EL (cell line): ENCODE measurements at places on chromosomes 7 and 10.

GRCh38 chr10:61628875-61629513 is 33.7 kb upstream of the CABCOCO1 start:
- peak; percentile 96 for DNase-seq

- DNase-seq, result no peak
Observed at GRCh38 chr7:40489844-40490602, 355.2 kb downstream of the SUGCT start.

DNA sequence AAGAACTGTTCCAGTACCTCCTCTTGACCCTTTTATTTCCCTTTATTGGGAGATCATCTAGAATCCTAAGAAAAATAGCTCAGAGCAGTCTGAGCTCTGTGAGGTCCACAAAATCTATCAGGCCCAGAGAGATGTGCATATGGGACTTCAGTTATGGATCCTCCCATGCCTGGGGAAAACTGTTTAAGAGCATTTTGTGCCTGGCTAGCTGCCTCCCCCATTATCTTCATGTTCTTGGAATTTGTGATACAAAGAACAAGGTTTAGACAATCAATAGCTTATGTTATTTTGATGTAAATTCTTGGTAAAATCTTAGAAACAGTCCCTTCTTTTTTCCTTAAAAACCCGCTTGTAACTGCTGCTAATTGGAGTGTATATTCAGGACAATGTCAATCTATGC is 75.2 kb downstream of the USP6NL start:
- no peak for DNase-seq

DNA sequence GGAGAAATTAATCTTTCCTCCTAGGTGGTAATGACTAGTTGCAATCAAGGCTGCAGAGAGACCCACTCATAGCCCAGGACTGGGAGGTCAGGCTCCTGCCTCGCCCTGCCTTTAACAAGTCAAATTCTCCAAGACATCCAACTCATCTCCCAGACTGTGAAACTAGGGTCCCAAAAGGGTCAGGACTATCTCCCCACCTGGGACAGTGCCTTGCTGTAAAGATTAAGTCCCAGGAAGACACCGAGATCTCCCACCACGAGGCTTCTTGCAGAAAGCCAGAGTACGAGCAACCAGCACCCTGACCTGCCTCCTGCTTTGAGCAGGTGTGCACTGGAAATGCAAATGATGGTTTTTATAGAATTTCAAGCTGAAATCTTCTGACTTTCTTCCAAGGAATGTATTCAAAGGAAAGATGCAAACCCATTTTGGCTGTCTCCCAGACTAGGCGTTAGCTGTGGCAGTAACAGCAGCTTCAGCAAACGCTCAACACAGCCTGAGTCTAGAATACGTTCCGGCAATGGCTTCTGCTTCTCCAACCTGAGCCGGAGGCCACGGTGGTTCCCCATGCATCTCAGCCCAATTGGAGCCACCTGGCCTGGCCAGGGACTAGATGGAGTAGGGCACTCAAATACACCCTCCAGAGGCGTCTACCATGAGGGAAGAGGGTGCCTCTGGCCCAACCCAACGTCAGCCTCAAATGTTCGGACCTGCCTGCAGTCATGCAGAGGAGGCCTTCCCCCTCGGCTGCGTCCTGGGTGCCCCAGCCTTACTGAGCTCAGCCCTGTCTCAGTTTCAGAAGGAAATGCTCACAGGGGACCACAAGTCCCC is 170.4 kb downstream of the PRKAG2 start:
- DNase-seq, result no peak

DNA sequence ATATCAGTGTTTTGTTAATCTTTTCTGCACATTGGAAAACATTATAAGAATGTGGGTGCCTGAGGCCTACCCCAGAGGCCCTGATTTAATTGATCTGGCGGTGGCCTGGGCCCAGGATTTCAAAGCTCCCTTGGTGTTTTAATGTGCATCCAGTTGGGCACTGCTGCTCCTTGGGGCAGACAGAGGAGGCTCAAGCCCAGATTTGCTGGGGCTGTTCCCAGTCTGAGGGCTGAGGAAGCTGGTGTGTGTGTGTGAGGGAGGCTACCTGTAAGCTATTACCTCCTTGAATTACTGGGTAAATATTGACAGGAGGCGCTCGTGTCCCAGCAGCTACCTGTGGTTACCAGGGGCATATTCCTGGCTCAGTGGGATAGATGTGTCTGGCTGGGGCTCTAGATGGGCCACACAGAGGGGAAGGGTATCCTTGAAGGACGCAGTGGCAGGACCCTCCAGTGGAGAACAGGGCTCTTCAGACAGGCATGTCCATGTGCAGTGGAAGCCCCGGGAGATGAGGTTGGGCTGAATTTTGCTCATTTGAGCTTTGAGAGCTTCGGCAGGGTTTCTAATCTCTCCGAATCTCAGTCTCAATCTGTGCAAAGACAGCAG is 975.4 kb upstream of the ZNF722 start:
- DNase-seq, result no peak

- DNase-seq, result no peak
Observed at GRCh38 chr10:71246591-71247413, 34.4 kb downstream of the UNC5B start.

DNA sequence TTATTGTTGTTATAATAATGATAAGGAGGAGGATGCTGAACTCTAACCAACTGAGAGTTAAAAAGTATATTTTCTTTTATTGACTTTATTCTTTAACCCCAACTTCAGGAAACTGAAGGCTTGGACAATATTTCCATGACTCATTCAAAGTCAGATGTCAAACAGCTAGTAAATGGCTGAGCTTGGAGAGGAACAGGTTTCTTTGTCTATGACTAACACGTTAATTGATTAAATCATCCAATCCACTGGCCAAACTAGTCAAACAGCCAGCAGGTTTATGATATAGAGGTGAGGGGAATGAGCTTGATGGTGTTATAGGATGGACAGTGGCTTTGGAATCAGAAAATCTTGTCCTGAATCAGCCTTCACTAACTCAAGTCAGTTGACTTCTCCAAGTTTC is 119.1 kb upstream of the WDR11 start:
- no peak for DNase-seq

- DNase-seq, result no peak
Observed at GRCh38 chr10:121167534-121168243, 316.5 kb downstream of the WDR11 start.

GRCh38 chr10:22597138-22597537 is 117.2 kb downstream of the PIP4K2A start:
- DNase-seq, result peak; percentile 70

DNA sequence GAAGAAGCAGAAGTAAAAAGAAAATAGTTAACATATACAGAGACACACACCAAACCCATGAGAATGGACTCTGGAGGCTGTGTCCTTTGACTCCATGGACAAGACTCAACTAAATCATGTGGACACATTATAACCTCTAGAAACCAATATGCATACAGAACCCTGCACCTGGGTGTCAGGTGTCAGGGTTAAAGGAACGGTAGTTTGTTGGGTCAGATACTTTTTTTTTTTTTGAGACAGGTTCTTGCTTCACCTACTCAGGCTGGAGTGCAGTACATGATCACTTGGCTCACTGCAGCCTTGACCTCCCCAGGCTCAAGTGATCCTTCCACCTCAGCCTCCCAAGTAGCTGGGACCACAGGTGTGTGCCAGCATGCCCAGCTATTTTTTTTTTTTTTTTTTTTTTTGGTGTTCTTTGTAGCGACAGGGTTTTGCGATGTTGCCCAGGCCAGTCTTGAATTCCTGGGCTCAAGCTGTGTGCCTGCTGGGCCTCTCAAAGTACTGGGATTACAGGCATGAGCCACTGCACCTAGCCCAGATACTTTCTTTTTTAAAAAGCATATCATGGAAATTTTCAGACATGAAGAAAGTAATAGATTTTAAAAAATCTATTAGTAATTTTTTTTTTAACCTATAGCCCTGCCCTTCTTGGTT is 31.3 kb downstream of the GALNT11 start:
- DNase-seq, result no peak

- DNase-seq, result peak; percentile 74
Observed at GRCh38 chr7:80916770-80917741, 1.8 kb downstream of the SEMA3C start.

DNA sequence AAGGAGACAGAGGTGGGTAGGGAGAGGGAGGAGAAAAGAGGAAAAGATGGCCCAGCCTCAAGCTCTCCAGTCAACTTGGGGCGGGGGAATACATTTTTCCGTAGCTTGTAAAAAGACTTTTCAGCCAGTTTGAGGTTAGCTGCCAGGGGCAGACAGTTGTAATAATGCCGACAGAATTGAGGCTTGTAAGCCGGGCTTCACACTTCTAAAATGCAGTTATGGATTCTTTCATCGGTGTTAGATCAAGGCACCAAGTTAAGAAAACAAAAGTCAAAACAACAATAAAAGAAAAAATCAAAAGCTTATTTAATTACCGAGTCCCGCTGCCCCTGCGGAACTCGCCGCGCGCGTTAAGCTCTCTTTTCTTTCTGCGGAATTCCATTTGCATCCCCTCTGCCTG is 448 bp upstream of the EVX1 start:
- DNase-seq, result no peak
